ENCODE measurements at places on chromosomes 11 and 22.

- no peak for DNase-seq
These were observed 283.8 kb downstream of the CADM1 start for GRCh38 chr11:115220423-115220822.

GRCh38 chr11:70326365-70326811 is 55.9 kb downstream of the PPFIA1 start:
- DNase-seq, result no peak

DNA sequence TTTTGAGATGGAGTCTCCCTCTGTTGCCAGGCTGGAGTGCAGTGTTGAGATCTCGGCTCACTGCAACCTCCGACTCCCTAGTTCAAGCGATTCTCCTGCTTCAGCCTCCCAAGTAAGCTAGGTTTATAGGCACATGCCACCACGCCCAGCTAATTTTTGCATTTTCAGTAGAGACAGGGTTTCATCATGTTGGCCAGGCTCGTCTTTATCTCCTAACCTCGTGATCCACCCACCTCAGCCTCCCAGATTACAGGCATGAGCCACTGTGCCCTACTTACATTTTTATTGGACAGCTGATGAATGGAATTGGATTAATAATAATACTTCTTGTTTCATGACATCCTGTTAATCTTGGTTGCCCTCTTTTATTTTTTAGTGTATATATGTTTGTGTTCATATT is 3.0 kb upstream of the MRGPRD start:
- no peak for DNase-seq

GRCh38 chr11:130473795-130474377 is 25.4 kb downstream of the ADAMTS15 start:
- no peak for DNase-seq

DNA sequence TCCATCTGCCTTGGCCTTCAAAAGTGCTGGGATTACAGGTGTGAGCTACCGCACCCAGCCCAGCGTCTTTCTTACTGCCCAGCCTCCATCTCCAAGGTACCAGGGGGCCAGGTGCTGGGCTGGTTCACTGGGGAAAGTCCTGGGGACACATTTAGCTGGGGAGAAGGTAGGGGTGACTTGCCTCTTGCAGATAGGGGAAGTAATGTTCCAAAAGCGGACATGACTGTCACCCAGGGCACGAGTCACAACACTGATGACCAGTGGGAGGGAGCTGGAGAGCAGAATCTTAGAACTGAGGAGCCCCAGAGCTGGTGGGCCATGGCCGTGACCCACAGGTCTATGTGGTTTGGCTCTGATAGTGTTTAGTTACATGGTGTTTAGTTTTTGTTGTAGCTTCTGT is 2.4 kb upstream of the SLC15A3 start:
- DNase-seq, result no peak

- DNase-seq, result peak; percentile 18
These were observed 62.1 kb upstream of the AMOTL1 start for GRCh38 chr11:94705891-94706615.

DNA sequence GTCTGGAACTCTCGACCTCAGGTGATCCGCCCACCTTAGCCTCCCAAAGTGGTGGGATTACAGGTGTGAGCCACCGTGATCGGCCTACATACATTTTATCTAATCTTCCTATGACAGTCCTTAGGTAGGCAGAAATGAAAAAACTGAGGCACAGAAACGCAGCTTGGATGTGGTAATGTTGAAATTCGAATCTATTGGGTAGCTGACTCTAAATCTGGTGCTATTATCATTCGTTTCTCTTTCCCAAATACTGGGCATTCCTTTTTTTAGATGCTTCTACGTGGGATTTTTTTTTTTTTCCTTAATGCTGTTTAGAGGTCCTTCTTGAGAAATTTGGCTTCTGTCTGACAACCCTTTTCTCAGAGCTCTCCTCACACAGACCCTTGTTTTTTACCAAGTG is 41.5 kb downstream of the FCHSD2 start:
- no peak for DNase-seq

GRCh38 chr11:13884158-13884799 is 78.2 kb upstream of the SPON1 start:
- no peak for DNase-seq

DNA sequence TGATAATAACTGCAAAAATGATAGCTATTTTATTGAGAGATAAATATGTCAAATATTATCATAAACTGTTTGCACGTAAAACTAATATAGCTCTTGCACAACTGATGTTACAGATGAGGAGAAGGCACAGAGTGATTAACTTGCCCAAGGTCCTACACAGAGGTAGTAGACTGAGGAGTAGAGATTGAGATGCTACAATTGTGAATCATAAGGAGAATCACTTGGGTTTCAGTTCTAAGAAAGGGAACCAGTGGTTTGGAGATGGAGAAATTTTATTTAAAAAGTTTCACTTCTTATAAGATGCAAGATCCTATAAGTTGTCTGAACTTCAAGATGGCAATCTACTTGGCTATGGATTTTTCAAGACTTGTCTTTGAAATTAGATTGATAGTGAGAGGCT is 224.8 kb upstream of the RAG2 start:
- no peak for DNase-seq

DNA sequence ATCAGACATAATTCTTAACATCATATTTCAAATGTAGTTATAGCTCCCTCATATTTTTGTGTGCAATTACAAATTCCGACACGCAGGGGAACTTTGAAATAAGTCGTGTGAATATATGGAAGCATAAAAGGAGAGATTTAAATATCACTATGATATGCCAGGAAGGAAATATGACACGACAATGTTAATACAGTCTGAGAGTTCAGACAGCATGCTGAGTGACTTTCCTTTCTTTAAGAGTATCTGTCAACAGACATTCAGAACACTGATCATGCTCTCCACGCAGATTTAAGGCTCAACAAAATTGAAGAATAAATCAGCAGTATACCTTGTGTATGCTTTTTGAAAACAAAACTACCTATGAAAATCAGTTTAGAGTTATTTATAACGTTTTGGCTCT is 232.6 kb upstream of the CARD18 start:
- no peak for DNase-seq

DNA sequence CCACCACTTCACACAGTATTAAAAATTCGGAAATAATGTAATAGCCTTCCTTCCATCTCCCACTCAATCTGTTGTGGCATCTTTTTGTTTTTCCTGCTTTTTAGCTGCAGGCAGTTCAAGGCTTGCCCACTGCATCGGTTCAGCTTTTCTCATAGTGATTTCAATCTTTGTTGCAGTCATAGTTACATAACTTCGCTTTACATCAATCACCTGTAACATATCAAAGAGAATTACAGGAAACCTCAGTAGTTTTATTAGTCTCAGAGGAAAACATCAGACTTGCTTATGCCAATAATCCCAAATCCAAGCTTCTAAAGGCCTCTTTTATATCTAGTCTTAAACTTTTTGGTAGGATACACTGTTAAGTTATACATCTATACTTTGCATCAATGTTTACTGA is 20.5 kb downstream of the CHORDC1 start:
- no peak for DNase-seq

DNA sequence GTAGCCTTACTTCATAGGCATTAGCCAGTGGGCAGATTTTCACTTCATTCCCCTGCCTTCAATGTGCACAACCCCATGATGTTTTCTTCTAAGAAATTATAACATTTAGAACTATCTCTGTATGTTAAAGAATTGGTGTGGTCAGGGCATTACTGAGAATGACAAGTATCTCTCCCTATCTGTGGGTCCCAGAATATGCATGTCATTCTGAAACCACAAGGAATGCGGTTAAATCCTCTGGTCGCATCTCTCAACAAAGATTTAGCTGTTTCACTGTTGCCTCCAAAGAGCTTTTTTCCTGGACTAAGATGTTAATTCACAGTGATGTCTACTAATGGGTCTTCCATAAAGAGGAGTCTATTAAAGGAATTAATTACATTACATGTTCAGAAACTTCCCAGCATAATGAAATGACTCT is 62.7 kb downstream of the LIF start:
- DNase-seq, result no peak

GRCh38 chr11:9601037-9601875 is 27.8 kb downstream of the WEE1 start:
- no peak for DNase-seq

DNA sequence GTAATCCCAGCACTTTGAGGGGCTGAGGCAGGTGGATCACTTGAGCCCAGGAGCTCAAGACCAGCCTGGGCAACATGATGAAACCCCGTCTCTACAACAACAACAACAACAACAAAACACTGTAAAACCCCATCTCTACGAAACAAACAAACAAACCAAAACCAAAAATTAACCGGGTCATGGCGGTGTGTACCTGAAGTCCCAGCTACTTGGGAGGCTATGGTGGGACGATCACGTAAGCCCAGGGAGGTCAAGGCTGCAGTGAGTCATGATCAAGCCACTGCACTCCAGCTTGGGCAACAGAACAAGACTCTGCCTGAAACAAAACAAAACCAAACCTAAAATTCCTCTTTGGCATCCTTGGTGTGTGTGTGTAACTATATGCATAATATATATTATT is 7.0 kb upstream of the POLA2 start:
- DNase-seq, result no peak

All from DMS153 (cell line).